ENCODE measurements at places on chromosomes 1 and 21. TPM values are rescaled to one million over a fixed set of nuclear protein-coding genes. Genes with fewer than 3 reads are reported as not detected.
A peak's percentile ranks its signal among the peaks of the same experiment; 100 is the strongest.

- H3K4me3 ChIP-seq: no peak overlapping the region
- no peaks in the 10 kb centered on the region for H3K4me1 ChIP-seq
- no peaks in the 10 kb centered on the region for H3K36me3 ChIP-seq
- no peak overlapping the region for H3K27ac ChIP-seq
Measured at GRCh38 chr1:6162773-6163172, 17.3 kb downstream of the CHD5 start.

GRCh38 chr1:48730164-48730910 is 46.4 kb downstream of the BEND5 start:
- no peak for DNase-seq
- no peaks in the 10 kb centered on the region for H3K4me1 ChIP-seq
- no peak overlapping the region for H3K4me3 ChIP-seq
- H3K36me3 ChIP-seq: no peaks in the 10 kb centered on the region

GRCh38 chr21:19011451-19011850 is 607.9 kb upstream of the TMPRSS15 start:
- H3K4me1 ChIP-seq: no peaks in the 10 kb centered on the region
- H3K27me3 ChIP-seq: no peaks in the 10 kb centered on the region
- H3K4me3 ChIP-seq: no peak overlapping the region
- DNase-seq: peak; percentile 22
- no peak overlapping the region for H3K27ac ChIP-seq

The GSTM3 gene
- total RNA-seq: 65.6 TPM

DNA sequence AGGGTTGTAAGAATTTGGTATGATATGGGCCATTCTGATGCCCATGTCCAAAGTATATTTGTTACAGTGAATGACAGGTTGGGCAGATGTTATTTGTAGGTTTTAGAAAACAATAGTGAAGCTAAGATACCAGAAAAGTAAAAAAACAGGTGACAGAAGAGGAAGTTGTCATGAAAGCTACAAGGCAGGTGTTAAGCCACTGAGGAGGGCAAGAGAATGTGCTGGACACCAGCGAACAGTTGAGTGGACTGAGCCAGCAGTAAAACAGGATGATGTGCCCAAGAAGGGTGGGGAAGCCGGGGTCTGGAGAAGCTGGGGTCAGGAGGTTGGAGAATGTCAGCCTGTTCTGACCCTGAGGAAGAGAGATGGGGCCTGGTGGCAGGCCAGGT is 83.3 kb downstream of the DTL start:
- no peaks in the 10 kb centered on the region for H3K27me3 ChIP-seq
- peaks cover 12% of the 10 kb centered on the region for H3K4me1 ChIP-seq

All from heart left ventricle (tissue), 16 donors.